Activated T-helper 2 cell treated with anti-CD3 and anti-CD28 coated beads, Interferon-gamma antibody, Interleukin-2, Interleukin-4, amounts not matched to agents 10 μg/mL and 5 μg/mL and 100 μg/mL, durations not matched to agents 14 hours and 24 hours and 36 hours (primary cell): ENCODE measurements at places on chromosomes 7 and 10.

DNA sequence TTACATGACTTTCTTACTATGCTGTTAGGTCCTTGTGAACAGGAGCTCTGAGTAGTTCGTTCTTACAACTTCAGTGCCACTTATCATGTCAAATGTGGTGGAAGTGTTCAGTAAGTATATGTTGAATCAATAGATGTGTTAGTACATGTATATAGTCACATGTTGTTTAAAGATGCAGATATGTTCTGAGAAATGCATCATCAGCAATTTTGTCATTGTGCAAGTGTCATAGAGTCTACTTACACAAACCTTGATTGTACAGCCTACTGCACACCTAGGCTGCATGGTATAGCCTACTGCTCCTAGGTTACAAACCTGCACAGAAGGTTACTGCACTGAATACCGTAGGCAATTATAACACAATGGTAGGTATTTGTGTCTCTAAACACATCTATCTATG is 174.8 kb downstream of the GPR37 start:
- no peaks in the 10 kb centered on the region for H3K36me3 ChIP-seq
- no peaks in the 10 kb centered on the region for H3K27me3 ChIP-seq
- H3K4me1 ChIP-seq = no peaks in the 10 kb centered on the region
- no peak for DNase-seq

DNA sequence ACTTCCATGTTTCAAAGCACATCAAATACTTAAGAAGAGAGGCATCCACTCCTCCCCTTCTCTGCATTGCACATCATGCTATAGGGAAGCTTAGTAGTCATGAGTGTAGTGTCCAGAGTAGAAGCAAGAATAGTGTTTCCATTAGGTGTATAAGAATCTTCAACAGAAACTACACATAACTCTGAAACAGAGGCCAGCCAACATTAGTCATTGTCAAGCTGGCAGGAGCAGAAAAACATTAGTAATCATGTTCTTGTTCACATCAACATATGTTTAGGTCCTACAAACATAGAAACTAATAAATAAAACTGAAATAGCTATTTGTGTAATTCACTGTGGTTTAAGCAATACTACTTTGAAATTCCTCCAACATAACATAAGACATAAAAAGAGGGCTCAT is 370.2 kb downstream of the PPP1R3A start:
- H3K36me3 ChIP-seq = no peaks in the 10 kb centered on the region
- H3K27ac ChIP-seq = no peak overlapping the region
- H3K4me1 ChIP-seq = no peaks in the 10 kb centered on the region
- H3K4me3 ChIP-seq = no peak overlapping the region

DNA sequence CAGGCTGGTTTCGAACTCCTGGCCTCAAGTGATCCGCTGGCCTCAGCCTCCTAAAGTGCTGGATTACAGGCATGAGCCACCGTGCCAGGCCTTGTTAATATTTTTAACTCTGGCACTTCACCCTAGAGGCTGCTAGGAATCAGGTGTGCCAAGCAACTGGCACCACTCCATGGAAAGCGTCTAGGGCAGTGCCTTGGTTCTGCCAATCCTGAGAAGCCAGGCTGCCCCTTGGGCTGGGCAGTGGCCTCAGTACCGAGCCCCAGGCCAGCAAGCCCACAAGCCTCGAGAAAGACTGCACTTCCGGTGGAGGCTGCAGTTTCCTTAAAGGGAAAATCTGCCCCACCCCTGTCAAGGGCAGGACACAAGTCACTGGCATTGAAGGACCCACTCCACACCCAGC is 11.3 kb downstream of the ALKBH4 start:
- H3K27me3 ChIP-seq = no peaks in the 10 kb centered on the region
- no peak overlapping the region for H3K4me3 ChIP-seq
- DNase-seq = no peak
- no peak overlapping the region for H3K27ac ChIP-seq
- no peaks in the 10 kb centered on the region for H3K4me1 ChIP-seq

GRCh38 chr10:55374917-55375316 is 573.9 kb upstream of the PCDH15 start:
- H3K4me1 ChIP-seq = no peaks in the 10 kb centered on the region
- H3K4me3 ChIP-seq = no peak overlapping the region
- no peaks in the 10 kb centered on the region for H3K36me3 ChIP-seq

DNA sequence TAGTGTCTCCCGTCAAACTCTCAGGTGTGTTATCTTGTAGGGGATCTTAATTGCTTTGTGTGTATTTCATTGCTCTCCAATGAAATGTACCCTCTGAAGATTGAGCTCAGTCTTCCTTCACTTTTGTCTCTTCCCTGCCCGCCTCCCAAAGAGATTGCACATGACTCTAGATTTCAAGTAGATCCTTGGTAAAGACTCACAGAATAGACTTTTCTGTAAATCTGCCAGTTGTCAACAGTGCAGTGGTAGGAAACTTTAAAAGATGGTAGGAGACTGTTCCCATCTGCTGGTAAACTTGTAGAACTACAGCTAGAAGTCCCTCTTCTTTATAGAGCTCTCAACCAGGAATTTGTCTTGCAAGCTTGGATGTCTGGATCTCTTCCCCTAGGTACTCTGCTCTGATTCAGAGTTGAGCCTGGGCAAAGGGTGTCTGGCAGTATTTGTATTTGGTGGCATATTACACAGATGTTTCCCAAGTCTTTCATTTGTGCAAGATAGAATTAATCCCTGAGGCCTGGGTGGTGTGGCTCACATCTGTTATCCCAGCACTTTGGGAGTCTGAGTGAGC is 9.6 kb downstream of the CCL26 start:
- no peaks in the 10 kb centered on the region for H3K27me3 ChIP-seq
- no peaks in the 10 kb centered on the region for H3K36me3 ChIP-seq
- DNase-seq = no peak
- no peak overlapping the region for H3K4me3 ChIP-seq
- no peak overlapping the region for H3K27ac ChIP-seq
- H3K4me1 ChIP-seq = peaks cover 3% of the 10 kb centered on the region

- H3K4me3 ChIP-seq = no peak overlapping the region
- no peaks in the 10 kb centered on the region for H3K36me3 ChIP-seq
- no peak overlapping the region for H3K27ac ChIP-seq
These were observed 63.2 kb downstream of the KCNMA1 start for GRCh38 chr10:77574438-77574837.

- H3K27ac ChIP-seq = no peak overlapping the region
- H3K4me1 ChIP-seq = no peaks in the 10 kb centered on the region
- no peak for DNase-seq
These were observed 59.7 kb upstream of the TBX20 start for GRCh38 chr7:35313575-35313974.

DNA sequence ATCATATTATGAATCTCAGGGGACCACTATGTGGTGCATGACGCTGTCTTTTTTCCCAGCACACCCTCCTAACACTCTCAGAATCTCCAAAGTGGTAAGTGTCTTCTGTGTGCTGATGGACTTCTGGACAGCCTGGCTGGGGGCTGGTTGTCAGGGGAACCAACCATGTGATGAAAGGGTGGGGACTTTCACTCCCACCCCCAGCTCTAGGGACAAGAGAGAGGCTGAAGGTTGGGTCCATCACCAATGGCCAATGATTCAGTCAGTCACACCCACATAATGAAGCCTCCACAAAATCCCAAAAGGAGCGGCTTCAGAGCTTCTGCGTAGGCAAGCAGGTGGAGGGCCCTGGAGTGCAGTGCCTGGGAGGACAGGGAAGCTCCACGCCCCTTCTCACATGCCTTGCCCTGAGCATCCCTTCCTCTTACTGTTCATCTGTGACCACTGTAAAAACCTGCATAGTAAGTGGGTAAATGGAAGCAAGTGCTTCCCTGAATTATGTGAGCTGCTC is 44.6 kb downstream of the RASGEF1A start:
- no peak overlapping the region for H3K4me3 ChIP-seq
- DNase-seq = no peak
- H3K36me3 ChIP-seq = no peaks in the 10 kb centered on the region
- H3K4me1 ChIP-seq = peaks cover 15% of the 10 kb centered on the region

GRCh38 chr7:113797420-113798010 is 121.3 kb downstream of the PPP1R3A start:
- H3K27ac ChIP-seq = no peak overlapping the region
- no peaks in the 10 kb centered on the region for H3K36me3 ChIP-seq
- no peak for DNase-seq
- no peaks in the 10 kb centered on the region for H3K27me3 ChIP-seq
- H3K4me1 ChIP-seq = no peaks in the 10 kb centered on the region

- DNase-seq = no peak
- no peaks in the 10 kb centered on the region for H3K27me3 ChIP-seq
- no peaks in the 10 kb centered on the region for H3K4me1 ChIP-seq
- no peaks in the 10 kb centered on the region for H3K36me3 ChIP-seq
These were observed 513.0 kb upstream of the ANKRD30A start for GRCh38 chr10:36612436-36612835.

- no peaks in the 10 kb centered on the region for H3K36me3 ChIP-seq
- H3K4me1 ChIP-seq = no peaks in the 10 kb centered on the region
- H3K27ac ChIP-seq = no peak overlapping the region
- no peak overlapping the region for H3K4me3 ChIP-seq
- H3K27me3 ChIP-seq = no peaks in the 10 kb centered on the region
- no peak for DNase-seq
These were observed 140.7 kb downstream of the ADARB2 start for GRCh38 chr10:1596482-1597099.

GRCh38 chr7:11177793-11178192 is 204.1 kb downstream of the PHF14 start:
- no peak overlapping the region for H3K27ac ChIP-seq
- no peaks in the 10 kb centered on the region for H3K36me3 ChIP-seq
- H3K27me3 ChIP-seq = no peaks in the 10 kb centered on the region
- peaks cover 6% of the 10 kb centered on the region for H3K4me1 ChIP-seq
- no peak overlapping the region for H3K4me3 ChIP-seq
- no peak for DNase-seq

DNA sequence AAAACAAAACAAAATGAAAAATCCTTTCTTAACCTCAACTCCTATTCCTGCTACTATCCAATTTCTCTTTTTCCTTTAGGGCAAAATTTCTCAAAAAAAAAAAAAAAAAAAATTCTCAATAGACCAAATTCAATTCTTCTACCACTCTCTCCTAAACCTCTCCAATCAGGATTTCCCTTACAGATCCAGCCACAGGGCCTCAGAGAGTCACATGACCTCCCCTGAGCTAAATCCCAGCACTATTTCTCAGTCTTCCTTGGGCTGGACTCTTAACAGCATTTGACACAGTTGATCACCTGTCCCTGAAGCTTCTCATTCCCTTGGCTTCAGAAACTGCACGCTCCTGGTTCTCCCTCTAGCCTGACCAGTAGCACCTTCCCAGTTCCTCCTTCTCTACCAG is 4.9 kb downstream of the ZNF12 start:
- peaks cover 36% of the 10 kb centered on the region for H3K36me3 ChIP-seq
- no peak overlapping the region for H3K4me3 ChIP-seq
- H3K27ac ChIP-seq = no peak overlapping the region
- peaks cover 21% of the 10 kb centered on the region for H3K4me1 ChIP-seq
- DNase-seq = no peak

DNA sequence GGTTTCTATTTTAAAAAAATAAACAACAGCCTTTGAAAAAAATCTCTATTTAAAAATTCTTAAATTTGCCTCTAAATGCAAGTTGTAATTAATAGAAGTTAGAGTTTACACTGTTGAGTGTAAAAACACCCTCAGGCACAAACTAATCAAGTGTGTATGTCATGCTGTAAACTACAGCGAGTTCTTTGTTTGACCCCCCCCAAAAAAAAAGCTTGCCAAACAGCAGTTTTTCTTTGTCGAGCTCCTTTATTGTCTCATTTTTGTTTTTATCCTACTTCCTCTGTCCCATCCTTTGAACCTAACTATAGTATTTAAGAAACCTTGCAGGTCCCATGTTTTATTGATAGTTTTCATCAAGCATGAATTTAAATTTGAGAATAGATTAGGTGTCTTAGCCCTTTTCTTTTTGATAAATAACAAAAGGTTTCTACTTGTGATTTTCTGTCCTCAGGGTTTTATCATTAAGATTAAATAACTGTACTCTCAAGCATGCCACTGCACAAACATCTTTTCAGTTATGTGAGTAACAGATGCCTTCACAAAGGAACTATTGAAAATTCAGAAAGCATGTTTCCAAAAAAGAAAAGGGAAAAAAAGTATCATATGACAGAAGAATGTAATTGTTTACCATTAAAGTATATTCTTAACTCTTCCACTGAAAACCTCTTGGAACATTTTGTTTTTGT is 176.0 kb downstream of the ARID5B start:
- H3K27me3 ChIP-seq = no peaks in the 10 kb centered on the region
- no peak for DNase-seq
- H3K27ac ChIP-seq = peak overlapping the region; percentile 64

DNA sequence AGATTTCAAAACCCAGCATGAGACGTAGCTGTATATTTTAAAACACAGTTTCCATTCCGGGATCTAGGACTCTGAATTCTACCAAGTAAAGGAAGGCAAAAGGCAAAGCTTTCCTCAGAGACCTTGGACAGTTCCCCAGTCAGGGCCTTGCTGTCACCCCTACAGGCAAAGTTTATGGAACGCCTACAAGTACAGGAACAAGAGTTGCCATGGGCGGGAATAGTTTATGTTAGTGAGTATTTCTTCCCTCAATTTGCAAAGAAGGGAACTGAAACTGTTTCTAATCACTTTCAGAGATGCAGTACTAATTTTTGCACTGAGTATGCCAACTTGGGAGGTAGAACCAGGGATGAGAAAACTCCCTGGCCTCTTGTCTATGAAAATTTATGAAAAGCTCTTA is 68.2 kb upstream of the LRGUK start:
- H3K4me3 ChIP-seq = no peak overlapping the region
- no peak for DNase-seq
- no peak overlapping the region for H3K27ac ChIP-seq
- H3K36me3 ChIP-seq = no peaks in the 10 kb centered on the region
